Stimulated activated CD8-positive, alpha-beta memory T cell treated with anti-CD3 and anti-CD28 coated beads, Interleukin-4, amount 100 ng/mL, for 48 hours (primary cell): ENCODE measurements at places on chromosomes 5 and 9.

DNA sequence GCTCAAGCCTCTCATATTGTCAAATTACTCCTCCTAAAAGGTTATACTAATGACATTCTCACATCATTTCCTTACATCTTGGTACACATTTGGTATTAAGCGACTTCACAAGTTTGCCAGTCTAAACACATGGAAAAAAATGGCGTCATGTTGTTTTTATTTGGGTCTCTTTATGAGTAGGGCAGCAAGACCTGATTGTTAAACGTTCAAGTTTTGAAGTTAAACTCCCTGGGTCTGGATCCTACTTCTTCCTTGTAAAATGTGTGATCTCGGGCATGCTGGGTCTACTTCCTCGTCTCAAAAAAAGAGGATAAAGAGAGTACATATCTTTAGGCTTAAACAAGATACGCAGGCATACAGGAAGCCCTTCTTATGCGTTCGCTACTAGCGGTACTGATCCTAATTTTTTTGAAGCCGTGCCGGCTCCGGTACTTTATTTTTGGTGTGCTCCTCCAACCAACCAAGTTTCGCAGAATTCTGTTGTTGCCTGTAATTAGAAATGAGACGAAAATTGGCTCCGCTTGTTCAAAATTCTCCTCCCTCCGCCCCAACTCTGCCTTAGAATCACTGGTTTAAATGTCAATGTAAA is 596 bp upstream of the CDC37L1 start:
- DNase-seq = no peak

- peak; percentile 63 for DNase-seq
Observed at GRCh38 chr9:136409557-136410455, 608 bp downstream of the ENTR1 start.

DNA sequence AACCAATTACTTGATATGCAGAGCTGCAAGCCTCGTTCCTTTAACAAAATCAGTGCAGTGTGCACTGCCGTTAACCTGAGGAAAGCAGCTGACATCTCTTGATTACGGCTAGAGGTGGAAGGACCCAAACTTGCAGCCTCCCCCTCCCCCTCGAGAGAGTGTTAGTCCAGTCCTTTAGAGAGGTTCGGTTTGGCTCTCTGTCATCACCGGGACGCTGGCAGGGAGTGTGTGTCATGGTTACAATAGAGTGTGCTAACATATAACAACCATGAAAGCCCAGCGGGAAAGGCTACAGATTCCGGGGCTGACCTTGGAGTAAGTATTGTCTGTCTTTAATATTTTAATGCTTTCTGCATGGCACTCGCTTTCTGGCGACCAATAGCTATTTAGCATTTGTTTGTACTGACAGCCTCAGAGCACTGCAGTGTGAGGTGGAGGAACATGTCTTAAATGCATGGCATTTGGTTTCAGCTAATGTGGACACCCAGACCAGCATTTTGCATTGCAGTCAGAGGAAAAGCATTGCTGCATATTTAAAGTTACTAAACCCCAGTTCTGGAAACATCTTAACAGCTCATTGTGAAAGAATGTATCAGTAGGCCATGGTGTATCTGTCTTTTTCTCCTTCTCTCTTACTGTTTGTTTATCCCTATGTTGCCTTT is 237.5 kb downstream of the CD180 start:
- no peak for DNase-seq

- no peak for DNase-seq
Observed at GRCh38 chr5:138334867-138335447, 3.1 kb upstream of the FAM53C start.

DNA sequence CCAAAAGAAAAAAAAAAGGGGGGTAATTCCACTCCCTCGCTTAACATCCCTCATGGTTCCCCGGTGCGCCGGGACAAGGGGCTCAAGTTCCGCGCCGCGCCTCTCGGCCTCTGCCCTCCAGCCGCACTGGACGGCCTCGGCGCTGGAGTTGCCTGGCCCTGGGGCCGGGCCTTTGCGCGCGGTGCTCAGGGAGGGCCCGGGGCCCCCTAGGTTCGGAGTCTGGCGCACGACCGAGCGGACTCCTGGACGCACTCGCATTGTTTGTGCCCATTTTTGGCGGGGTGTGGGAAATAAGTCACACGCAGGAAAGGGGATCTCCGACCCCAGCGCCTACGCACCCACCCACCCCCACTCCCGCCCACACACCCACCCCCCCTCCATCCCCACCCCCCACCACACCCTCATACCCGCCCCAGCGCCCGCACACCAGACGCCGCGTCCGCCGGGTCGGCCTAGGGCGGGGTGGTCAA is 381 bp downstream of the MED22 start:
- no peak for DNase-seq

GRCh38 chr5:181200816-181201215 is 4.2 kb downstream of the TRIM7 start:
- no peak for DNase-seq

GRCh38 chr5:128237546-128237945 is 154.0 kb downstream of the SLC12A2 start:
- no peak for DNase-seq

DNA sequence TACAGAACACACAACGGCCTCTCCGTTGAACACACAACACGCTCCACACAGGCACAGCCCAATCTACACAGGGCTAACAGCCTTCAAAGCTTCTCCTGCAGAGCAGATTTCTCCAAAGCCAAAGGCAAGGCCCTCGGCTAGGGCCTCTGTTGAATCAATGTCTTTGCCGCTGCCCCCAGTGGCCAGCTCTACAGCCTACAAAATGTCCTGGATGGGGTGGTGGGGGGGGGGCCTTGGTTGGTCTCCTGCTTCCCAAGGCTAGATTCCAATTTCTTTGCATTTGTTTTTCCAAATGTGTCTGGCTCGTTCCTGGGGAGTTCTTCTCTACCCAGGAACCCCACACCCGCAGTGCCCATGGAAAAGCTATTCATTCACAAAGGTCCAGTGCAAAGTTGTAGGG is 167.2 kb downstream of the PAX5 start:
- no peak for DNase-seq

DNA sequence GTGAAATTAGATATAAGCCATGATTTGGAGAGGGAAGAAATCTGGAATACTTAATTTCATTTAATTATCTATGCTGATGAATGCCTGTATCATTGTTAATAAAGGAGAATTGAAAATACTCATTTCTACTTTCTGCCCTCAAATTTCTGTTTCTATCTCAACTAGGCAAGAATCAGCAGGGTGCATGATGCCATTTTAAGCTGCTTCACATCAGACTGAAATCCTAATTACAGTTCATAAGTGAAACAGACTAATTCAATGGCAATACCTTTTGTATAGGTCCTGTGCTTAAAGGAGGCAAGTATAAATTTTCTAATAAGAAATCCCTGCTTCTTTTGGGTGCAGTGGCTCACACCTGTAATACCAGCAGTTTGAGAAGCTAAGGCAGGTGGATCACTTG is 22.3 kb upstream of the TAL2 start:
- no peak for DNase-seq

DNA sequence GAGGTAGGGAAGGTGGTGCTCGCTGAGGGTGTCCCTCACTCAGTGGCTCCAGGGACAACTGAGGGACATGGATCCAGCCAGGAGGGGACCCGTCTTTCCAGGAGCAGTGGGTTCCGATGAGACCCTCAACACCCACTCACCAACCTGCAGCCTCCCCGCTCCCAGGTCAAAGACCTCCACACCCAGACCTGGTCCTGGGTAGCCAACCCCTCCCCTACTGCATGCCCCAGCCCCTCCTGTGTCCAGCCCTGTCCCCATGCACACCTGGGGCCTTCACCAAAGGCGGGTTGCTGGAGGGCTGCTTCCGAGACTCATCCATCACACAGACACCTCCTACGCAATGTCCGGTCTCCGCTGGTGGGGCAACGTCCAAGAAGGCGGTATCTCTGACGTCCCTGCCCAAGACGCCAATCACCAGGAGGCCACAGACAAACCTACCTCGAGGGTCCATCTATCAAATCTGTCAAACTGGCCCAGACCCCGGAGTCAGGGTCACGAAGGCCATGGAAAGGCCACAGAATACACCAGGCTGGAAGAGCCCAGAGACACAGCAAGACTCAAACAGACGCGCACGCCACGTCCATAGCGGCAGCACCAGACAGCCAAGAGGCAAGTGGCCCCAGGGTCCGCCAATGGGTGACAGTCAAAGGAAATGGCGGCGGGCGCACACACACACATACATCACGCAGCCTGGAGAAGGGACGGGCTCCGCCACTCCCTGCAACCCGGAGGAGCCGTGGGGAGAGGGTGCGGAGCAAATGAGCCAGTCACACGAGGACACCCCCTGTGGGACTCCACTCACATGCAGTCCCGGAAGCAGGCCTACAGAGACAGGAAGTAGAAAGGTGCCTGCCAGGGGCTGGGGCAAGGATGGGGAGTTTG is 10.8 kb downstream of the NACC2 start:
- DNase-seq = no peak

GRCh38 chr9:121197132-121197531 is 4.5 kb downstream of the RAB14 start:
- DNase-seq = no peak
